ENCODE measurements at places on chromosomes 11 and 22.

DNA sequence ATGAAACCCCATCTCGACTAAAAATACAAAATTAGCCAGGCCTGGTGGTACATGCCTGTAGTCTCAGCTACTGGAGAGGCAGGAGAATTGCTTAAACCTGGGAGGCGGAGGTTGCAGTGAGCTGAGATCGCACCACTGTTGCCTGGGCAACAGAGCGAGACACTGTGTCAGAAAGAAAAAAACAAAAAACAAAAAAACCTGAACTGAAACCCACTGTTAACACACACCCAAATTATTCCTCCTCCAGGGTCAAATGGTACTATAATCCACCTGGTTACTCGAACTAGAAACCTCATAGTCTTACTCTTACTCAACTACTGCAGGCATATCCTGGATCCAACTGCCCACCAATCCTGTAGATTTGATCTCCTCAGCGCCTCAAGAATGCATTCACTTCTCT is 35.5 kb downstream of the USP28 start:
- DNase-seq = no peak

DNA sequence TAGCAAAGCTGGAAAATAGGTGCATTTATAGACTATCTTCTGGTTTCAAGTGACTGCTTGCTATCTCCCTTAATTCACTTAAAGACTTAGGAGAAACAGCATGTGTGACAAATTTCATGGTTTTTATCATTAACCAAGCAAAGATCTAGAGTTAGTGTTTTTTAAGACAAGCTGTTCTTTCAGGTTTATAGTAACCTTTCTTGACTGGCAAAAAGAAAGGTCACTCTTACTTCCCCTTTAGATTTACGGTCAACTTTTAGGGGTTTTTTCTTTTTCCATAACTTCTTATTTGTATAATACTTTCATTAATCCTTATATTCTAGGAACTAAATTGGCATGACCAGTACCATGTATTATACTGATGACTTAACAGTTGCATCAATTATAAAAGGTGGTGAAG is 46.6 kb downstream of the KDM2A start:
- no peak for DNase-seq

DNA sequence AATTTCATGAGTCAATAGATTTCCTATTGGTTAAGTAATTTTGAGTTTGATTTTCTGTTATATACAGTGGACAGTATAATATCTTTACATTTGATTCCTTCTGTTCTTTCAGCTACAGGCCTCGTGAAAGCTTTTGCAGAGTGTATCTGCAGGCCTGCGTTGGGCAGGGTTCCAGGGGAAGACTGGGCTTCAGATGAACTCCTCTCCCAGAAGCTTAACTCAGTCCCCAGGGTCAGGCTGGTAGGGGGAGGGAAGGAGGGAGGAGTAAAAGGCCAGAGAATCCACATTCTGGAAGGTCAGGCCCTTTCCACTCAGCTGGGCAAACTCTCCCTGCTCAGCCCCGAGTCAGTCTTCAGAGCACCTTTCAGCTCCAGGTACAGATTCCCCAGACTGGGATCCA is 100.4 kb upstream of the NECTIN1 start:
- DNase-seq = no peak

GRCh38 chr22:38468443-38469305 is 778 bp downstream of the KDELR3 start:
- no peak for DNase-seq

GRCh38 chr11:20048246-20048645 is 112.0 kb downstream of the DBX1 start:
- DNase-seq = no peak

DNA sequence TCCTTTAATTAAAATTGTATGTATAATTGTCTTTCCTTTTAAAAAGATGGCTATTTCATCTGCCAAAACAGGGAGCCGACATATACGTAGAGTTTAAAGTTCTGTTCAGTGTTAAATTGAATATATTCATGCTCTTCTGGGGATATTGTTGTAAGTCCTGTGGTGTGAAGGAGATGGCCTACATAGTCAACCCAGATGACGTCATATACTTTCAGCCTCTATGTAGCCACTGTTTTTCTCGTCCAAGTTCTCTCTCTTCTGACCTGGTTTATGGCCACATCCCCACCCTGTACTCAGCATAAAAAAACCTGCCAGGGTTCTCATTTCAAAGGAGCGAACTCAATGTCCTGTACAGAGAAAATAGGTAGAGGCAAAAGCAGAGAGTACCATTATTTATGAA is 509.4 kb upstream of the ARHGAP42 start:
- no peak for DNase-seq

GRCh38 chr11:128421577-128422330 is 165.6 kb downstream of the ETS1 start:
- peak; percentile 62 for DNase-seq

DNA sequence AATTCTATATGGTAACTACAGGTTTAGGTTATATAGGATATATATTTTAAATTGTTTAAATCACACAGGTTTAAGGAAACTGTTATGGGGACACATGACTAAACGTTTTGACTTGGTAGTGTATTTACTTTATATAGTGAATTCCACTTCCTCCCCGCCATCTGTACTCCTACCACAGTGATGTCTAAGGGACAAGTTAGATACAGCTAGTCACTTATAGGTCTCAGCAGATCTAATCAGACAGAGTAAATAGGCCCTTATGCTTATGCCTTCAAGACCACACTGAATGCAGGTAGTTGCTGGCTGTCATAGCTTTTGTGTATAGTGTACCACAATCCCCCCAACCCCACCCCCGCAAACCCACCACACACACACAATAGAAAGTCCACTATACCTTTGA is 8.2 kb downstream of the SESN3 start:
- no peak for DNase-seq

DNA sequence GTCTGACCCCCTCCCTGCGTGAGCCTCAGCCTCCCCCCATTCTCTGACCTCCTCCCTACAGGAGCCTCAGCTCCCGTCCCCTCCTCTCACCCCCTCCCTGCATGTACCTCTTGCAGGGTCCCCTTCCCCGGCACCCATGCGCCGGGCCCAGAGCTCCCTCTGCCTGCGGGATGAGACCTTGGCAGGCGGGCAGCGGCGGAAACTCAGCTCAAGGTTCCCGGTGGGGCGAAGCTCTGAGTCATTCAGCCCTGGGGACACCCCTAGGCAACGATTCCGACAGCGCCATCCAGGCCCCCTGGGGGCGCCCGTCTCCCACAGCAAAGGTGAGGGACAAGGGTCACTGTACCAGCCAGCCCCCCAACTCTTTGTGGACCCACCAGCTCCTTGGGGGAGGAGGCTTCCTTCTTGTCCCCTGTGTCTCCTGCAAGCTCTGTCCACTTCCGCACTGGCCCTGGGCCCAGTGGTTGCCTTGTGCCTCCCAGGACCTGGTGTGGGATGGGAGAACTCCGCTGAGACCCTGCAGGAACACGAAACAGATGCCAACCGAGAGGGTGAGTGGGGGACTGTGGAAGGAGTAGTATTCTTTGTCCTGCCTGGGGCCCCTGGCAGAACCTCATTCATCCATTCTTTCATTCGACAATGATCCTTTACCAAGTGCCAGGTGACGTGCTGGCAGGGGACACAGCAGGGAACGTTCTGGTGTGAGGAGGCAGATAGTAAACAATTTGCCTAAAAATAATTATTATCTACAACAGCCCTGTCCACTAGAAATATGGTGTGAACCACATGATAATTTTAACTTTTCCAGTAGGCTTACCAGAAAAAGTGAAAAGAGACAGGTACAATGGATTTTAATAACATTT is 3.7 kb upstream of the RPS6KA4 start:
- peak; percentile 60 for DNase-seq

- DNase-seq = no peak
Observed at GRCh38 chr11:21264125-21264524, 594.7 kb downstream of the NELL1 start.

DNA sequence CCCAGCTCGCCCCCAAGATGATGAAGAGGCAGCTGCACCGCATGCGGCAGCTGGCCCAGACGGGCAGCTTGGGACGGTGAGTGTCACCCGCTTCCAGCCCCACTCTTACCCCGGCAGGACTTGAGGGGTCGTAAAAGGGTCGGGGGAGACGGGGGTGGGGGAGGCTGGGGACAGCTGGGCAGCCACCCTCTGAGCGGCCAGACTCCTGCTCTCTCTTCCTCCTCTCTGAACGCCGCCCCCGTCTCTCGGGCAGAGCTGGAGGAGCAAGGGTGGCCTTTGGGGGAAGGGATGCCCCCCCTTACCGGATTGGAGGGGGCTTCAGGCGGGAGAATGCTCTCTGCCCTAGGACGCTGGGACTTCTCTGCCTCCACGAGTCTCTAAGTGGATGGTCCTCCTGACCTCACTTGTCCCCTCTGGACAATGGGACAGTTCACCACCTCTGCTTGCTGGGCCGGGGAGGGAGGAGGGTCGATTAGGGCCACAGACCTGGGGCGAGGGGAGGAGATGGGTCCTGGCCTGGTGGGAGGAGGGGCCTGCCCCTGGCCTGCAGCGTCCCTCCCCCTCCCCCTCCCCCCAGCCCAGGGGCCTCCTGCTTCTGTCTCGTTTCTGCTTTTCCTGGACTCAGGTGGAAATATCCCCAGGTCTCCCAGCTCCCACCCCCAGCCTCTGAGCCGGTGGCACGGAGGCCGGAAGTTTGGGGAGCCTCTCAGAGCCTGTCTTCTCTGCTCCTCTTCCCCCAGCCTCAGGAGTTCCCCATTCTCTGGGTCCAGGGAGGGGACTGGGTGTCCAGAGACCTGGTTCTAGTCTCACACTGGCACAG is 512 bp downstream of the SH3BP1 start:
- DNase-seq = no peak

DNA sequence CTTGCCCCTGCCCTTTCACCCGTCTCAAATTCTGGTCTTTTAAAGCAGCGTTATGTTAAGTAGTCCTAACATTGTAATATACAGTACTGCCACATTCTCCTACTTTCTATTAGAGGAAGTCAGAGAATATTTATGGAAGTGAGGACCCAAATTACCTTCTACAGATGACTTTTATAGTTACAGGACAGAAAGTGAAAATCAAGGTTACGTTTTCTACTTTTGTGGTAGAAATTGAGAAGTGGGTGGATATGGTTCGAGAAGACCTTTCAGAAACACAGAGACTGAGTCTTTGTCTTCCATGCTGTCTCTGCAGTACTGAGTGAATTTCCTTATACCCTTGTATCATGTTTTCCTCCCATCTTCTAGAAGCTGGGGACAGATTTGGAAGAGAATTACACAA is 17.1 kb downstream of the SC5D start:
- no peak for DNase-seq

- DNase-seq = no peak
Observed at GRCh38 chr22:25623310-25623734, 58.8 kb downstream of the GRK3 start.

GRCh38 chr22:35230839-35231584 is 26.3 kb upstream of the HMGXB4 start:
- no peak for DNase-seq

DNA sequence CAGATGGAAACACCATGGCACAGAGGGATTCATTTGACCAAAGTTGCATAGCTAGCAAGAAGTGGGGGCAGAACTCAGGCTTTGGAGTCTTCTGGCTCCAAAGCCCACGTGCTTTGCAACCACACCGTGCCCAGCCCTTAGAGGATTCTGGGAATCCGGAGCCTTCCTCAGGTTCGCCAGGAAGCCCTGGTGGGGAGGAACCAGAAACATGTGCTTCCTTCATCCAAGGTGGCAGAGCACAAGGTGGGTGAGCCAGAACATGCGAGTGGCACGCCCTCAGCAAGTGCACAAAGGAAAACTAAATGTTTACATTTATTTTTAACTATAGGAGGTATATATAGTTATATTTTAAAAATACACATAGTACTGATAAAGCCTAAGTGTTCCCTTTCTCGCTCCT is 151.9 kb upstream of the NECTIN1 start:
- DNase-seq = no peak

- peak; percentile 59 for DNase-seq
Observed at GRCh38 chr11:123509737-123510578, 79.9 kb downstream of the GRAMD1B start.

- DNase-seq = peak; percentile 68
Observed at GRCh38 chr22:33883561-33883960, 36.7 kb downstream of the LARGE1 start.

DNA sequence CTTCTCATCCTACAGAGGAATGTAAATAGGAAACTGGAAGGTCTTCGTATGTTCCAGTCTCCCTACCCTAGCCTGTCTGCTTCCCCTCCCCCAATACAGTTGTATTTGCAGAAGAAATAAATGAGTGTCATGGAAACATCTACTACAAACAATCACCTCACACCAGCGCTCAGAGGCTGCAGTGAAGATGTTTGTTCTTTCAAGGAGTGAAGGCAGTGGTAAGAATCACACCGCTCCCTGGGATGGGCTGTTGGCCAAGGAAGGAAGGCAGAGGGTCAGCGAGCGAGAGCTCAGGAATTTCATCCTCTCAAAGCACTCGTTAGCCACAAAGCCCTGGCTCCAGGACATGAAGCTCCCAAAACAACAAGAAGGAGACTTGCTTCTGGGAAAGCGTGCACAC is 1.1 kb upstream of the IGSF9B start:
- DNase-seq = no peak

- no peak for DNase-seq
Observed at GRCh38 chr11:2673871-2674471, 25.8 kb downstream of the KCNQ1OT1 start.

DNA sequence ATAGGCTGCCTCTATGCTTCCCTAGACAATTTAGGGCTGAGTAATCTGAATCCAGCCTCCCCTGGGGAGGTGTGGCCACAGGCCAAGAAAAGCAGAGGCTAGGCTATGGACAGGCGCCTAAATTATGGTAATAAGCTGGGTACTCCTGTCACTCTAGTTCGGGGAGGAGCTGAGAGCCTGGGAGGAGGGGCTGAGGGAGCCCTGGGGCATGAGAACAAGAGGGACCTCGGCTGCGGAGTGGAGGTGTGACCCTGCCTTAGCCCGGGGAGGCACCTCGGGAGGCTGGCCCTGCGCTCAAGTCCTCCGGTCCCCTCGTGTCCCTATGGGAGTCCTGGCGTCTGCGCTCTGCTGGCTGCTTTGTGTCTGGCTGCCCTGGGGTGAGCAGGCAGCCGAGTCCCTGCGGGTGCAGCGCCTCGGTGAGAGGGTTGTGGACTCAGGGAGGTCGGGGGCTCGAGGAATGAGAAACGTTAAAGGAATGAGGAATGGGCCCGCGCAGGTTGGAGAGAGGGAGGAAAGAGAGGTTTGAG is at the start of gene OTOG:
OTOG (plus strand) TSS at position 209 of the 527 bp plus-strand sequence; CDS start at position 323, 114 bp downstream.
- DNase-seq = peak; percentile 24

DNA sequence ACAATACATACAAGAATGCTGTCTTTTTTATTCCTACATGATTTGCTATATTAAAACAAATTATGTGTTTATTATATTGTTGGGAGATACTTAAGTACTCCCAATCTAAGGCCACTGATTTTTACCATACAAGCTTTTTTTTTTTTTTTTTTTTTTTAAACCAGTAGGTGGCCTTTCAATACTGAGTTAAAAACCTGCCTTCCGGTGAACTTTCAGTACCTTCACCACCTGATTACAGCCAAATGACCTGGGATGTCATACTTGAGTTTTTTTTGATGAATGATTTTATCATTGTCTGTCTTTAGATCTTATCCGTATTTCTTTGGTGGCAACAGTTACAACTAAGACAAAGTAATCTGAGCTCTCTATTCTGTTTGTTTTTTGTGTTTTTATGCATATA is 94.0 kb upstream of the FOLH1 start:
- no peak for DNase-seq

Measured in bronchial epithelial cell (primary cell).